NCI-H2081 (cell line): ENCODE measurements at places on chromosomes 5 and 9.
A peak's percentile ranks its signal among the peaks of the same experiment; 100 is the strongest.

DNA sequence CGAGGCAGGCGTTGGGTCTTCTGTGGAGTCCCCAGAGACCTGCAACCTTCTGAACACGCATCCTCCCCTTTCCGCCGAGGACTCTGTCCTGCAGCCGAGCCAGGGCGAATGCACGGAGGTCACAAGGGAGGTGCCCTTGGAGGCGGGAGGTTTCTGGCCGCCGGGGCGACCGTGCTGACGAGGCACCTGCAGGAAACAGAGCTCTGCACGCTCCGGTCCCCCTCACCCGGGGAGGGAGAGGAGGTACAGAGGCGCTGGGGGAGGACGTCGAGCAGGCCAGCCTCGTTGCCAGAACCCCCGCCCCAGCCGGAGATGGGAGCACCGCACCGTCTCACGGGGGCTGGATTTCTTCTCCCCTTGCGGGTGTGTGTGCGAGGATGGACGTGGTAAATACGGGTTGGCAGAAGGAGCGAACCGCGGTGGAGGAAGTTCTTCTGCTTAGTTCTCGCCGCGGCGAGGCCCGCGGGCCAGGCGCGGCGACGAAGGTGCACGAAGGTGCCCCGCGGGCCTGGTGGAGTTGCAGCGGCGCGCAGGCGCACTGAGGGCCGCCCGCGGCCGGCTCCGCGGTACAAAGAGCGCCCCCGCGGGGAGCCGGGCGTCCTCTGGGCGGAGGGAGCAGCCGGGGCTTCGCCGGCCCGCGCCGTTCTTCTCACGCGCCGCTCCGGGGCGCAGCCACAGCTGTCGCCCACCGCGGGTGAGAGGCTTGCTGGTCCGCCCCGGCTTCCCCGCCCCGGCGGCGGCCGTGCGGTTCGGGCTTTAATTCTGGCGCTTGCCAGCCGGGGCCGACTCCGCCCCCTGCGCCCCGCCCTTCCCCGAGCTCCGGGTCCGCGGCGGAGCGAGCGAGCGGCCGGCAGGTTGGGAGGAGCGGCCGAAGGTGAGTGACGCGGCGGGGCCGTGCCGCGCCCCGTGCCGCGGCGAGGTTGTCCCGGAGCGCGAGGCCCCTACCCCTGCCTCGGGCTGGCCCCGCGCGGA is 289.5 kb downstream of the DOCK8 start:
- DNase-seq: peak; percentile 39

GRCh38 chr5:150431574-150431973 is 18.0 kb downstream of the RPS14 start:
- DNase-seq: no peak

DNA sequence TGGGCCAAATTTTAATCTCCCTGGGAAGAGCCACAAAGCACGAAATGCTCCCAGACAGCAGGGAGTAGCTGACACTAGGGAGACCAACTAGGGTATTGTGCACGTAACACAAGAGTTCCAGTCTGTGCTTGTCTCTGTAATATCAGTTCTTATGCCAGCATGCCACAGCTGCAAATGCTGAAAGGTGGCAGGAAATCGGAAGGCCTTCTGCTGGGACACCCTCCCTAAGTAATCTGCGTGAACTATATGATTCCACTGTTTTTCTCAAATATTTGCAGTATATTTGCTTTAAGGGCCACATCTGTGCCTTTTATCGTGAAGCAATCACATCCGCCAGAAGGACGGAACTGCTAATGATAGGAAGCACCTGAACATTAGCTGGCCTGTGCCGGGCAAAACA is 12.6 kb downstream of the VLDLR start:
- DNase-seq: no peak

DNA sequence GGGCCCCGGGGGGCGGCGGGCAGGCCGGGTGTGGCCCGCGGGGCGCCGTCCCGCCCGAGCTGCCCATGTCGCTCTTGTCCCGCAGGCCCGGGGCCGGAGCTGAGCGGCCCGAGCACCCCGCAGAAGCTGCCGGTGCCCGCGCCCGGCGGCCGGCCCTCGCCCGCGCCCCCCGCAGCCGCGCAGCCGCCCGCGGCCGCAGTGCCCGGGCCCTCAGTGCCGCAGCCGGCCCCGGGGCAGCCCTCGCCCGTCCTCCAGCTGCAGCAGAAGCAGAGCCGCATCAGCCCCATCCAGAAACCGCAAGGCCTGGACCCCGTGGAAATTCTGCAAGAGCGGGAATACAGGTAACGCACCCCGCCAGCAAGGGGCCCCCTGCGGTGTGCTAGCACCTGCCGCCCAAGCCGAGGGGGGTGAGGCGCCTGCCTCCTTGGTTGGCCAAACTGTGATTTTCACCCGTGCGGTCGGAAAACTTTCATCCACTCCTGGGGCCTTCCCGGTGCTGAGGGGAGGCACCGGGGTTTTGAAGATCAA is 32.1 kb downstream of the SMARCA2 start:
- no peak for DNase-seq

- DNase-seq: peak; percentile 38
Observed at GRCh38 chr5:123036391-123037103, at the start of gene PPIC. TSS of gene PPIC (minus strand) at chr5:123036725. CDS start at chr5:123036625, 100 bp downstream.

GRCh38 chr5:150410524-150411244 is 2.0 kb downstream of the CD74 start:
- peak; percentile 51 for DNase-seq

DNA sequence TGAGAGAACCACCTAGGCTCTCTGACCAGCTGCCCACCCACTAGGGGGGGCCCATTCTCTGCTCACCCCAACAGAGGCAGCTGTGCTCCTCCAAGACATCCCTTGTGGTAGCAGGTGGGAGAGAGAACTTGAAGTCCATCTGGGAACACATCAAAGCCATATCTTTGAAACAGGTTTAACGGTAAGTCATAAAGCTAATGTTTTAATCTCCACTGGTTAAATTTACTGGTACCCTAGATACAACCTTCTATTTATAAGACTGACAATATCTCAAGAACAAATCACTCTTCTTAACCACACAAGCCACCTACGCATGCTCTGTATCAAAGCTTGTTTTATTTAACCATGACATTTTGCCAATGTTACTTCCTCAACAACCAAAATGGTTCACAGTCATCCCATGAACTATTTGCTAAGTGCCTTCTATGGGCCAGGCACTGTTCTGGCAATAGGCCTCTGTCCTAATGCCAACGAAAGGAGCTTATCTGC is 20.4 kb downstream of the AUH start:
- DNase-seq: no peak
